ENCODE measurements at places on chromosomes 3 and 15. TPM values are rescaled to one million over a fixed set of nuclear protein-coding genes. Genes with fewer than 3 reads are reported as not detected.
A peak's percentile ranks its signal among the peaks of the same experiment; 100 is the strongest.

- ATAC-seq: peak; percentile 91
These were observed 20.2 kb upstream of the BTLA start for GRCh38 chr3:112519424-112520001.

DNA sequence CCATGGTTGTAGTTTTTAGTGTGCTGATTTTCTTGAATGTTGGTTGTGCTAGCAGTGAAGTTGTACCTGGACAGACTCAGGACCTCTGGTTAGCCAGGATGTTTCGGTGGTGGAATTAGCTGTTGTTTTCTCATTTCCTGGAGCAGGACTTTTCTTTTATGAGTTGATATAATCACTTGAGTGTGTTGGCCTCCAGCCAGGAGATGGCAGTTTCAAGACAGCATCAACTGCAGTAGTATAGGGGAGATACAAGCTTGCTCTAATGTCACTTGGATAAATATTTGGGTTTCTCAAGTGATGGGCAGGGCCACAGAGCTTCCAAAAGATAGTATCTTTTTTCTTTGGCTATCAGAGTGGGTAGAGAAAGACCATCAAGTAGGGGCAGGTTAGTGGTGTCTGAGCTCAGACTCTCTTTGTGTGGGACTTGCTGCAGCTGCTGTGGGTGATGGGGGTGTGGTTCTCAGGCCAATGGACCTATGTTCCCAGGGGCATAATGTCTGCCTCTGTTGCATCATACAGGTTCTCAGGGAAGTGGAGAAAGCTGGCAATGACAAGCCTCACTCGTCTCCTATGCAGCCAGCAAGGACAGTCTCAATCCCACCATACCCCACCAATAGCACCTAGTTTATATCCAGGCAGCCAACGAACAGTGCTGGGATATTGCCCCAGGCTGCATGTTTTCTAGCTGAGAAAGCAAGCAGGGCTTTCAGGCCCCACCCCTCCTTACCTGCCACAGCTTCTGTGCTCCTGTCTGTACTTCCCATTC, 14.6 kb upstream of the OR5K2 start:
- peak; percentile 32 for ATAC-seq

DNA sequence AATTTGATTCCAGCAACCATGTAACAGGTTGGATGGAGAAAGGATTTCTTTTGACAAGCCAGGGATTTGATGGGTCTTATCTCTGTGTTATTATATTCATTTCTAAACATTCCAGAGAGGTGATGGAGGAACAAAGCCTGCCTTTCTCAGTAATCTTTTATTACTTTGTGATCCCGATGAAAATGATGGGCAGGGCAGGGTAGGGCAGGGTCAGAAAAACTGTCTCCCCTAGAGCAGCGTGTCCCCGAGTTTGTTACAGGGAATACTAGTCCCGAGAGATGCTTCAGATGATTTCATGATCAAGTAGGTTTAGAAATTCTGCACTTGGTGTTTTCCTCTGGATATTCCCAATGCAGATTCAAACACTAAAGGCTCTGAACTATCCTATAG, 111.8 kb upstream of the RGMA start:
- ATAC-seq: no peak

GRCh38 chr3:113532698-113533533, 561 bp downstream of the SIDT1 start:
- ATAC-seq: peak; percentile 36

- no peak for ATAC-seq
These were observed 181.7 kb downstream of the BBX start for GRCh38 chr3:107704477-107704876.

- ATAC-seq: peak; percentile 57
These were observed 884.7 kb downstream of the NAALADL2 start for GRCh38 chr3:175743733-175744400.

GRCh38 chr15:67899596-67900283, 59.9 kb upstream of the RNU6-1 start:
- no peak for ATAC-seq

DNA sequence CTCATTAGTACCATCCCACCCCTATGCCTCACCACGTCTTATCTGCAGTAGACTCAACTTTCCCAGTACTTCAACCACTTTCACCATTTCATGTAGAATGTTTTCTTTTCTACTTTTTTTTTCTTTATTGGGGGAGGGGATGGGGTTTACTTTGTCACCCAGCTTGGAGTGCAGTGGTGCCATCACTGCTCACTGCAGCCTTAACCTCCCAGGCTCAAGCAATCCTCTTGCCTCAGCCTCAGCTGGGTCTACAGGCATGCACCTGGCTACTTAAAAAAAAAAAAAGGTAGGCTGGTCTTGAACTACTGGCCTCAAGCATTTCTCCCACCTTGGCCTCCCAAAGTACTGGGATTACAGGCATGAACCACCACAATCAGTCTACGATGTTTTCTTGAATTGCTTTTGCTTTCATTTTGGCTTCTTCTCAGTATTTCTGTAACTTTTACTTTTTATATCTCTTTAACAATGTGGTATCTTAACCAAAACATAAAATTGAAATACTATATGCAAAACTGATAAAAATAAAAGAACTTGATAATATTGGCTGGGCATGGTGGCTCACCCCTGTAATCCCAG, 44.9 kb upstream of the CHL1 start:
- ATAC-seq: no peak

- no peak for ATAC-seq
These were observed 319.3 kb downstream of the CTNNB1 start for GRCh38 chr3:41518626-41519025.

GRCh38 chr3:53718462-53718861, 127.8 kb downstream of the CHDH start:
- no peak for ATAC-seq

RASL12 gene
- 1.5 TPM for total RNA-seq

AMIGO3 gene
- not detected for total RNA-seq

CRYGS gene
- 1.2 TPM for total RNA-seq

GCSAM gene
- total RNA-seq: 1.1 TPM

CORO2B gene
- 0.12 TPM for total RNA-seq

CYP8B1 gene
- not detected for total RNA-seq

ZNF717 gene
- 7.3 TPM for total RNA-seq
